ENCODE measurements at places on chromosomes 3 and 15.
A peak's percentile ranks its signal among the peaks of the same experiment; 100 is the strongest.

GRCh38 chr15:75733761-75734651, 21.4 kb upstream of the CSPG4 start:
- no peak for DNase-seq

- DNase-seq, result no peak
These were observed 37.6 kb upstream of the SFMBT1 start for GRCh38 chr3:53083521-53083920.

DNA sequence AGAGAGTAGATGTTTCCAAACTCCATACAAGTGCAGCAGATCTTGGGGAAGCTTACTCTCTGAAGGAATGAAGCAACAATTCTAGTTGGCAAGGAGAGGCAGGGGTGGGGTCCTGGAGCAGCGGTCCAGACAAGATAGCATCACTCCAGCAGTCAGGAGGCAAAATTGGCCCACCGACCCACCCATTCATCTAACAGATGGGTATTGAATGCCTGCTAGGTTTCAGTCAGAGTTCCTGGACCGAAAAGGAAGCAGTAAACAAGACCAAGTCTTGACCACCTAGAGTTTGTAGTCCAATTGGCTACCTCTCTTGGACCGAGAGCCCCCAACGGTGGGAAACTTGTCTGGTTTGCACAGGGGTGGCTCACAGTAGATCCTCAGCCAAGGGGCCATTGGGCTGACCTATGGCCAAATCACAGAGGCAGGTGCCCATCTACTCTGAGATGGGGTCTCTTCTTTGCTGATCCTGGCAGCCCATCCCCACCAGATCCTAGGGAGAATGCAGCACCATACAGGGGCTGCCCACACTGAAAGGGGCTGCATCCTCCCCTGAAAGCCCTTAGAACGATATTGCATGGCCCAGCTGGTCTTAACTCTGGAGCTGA, 74.3 kb downstream of the CORO2B start:
- no peak for DNase-seq

GRCh38 chr3:60010781-60011180, 961.0 kb upstream of the CFAP20DC start:
- no peak for DNase-seq

- DNase-seq, result no peak
These were observed 64.2 kb upstream of the TIMP4 start for GRCh38 chr3:12222775-12223485.

GRCh38 chr3:177460047-177460446, 262.8 kb upstream of the TBL1XR1 start:
- no peak for DNase-seq

DNA sequence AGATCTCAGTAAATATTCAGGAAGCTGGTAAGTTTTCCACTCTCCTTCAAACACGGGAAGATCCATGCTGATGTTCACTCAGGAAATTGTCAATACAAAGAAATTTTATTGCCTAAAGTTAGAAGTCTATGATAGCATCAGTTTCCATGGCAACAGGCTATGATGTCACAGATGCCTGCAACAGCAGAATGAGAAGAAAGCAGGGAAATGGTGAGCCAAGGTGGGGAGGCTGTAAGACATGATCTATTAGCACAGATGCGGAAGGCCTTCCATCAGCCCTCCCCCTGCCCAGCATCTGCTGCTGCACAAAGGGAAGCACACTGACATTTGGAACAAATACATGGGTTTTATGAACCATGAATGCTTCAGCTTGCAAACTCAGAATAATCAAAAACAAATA, 28.6 kb downstream of the EPHB1 start:
- DNase-seq, result peak; percentile 40

- peak; percentile 9 for DNase-seq
These were observed 98.9 kb upstream of the CHL1 start for GRCh38 chr3:97417-98258.

DNA sequence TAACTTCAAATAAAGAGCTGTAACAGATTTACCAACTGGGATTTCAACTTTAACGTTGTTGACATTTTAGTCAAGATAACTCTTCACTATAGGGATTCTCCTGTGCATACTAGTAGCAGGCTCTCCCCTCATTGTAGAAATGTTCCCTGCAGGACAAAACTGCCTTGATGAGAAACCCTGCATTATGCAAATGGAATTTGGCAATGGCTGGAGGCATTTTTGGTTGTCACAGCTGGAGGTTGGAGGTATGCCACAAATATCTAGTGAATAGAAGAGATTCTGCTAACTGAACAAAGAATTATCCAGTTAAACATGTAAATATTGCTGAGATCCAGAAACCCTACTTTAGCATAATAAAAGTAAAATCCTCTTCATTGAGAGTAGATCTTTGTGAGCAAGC, 928.8 kb upstream of the ALCAM start:
- peak; percentile 4 for DNase-seq

DNA sequence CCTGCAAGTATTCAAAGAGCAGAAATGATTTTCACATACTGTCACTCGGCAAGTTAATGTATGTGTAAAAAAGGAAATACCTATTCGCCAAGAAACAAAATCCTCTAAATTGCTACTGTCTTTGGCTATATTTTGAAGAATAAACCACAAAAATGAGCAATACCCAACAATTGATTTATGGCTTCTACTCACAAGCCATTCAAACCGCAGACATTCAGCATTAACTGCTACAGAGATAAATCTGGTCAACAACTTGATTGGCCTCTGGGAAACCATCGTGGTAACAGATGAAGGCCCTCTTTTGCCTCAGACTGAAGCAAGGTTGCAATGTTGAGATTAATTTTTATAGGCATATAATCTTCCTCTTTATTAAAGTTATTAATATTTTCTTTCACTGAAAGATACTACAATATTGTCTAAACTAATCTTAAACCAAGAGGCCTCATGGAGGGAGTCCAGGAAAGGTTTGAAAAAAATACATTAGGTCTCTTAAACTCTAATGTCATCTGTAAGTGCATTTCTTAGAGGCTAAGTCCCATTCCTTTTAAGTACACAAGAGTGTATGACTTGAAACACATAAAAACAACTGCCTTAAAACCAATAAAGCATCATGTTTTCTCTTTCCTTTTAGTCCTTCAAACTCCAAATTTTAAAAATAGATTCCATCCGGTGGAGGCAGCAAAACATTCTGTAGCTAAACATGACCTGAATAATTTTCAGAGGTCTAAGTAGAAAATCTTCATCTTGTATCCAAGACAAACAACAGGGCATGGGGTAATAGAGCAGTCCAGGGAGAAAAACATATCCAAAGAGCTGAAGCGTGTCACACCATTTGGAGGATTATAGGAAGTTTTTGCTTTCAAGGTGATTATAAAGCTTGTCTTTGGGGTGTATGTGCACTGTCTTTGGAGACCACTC, 162.4 kb upstream of the TGFBR2 start:
- DNase-seq, result no peak

DNA sequence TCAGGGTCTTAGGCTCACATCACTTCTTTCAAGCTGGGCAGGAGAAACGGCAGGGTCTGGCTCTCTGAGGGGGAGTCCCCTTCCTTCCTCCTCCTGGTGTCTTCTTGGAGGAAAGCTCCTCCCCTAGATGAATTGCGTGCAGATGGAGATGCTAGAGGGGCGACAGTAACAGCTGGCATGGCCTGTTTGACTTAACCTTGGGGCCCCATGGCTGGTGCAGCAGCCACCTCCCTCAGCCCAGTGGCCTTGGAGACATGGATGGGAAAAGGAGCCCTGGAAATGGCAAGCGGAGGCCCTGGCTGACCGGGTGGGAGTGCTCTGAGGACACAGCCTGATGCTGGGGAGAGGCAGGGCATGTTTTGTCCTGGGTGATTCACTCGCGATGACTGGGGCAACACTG, 20.2 kb downstream of the PAK6 start:
- DNase-seq, result no peak

DNA sequence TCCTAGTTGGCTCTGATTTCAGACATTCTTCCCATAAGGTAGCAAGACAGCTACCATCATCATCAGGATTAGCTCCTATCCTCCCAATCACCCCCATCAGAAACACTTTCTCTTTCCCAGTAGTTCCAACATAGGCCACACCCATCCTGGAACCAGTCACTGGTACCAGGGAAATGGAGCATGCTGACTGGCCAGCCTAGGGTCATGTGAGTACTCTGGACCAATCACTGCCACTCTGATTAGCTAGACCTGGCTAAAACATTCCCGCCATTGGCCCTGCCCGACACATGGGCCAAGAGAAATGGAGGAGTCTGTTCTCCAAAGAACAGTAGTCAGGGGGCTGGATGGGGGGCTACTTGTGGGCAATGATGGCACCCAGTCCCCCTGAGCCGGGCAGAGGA, 12.4 kb downstream of the EFCC1 start:
- no peak for DNase-seq

DNA sequence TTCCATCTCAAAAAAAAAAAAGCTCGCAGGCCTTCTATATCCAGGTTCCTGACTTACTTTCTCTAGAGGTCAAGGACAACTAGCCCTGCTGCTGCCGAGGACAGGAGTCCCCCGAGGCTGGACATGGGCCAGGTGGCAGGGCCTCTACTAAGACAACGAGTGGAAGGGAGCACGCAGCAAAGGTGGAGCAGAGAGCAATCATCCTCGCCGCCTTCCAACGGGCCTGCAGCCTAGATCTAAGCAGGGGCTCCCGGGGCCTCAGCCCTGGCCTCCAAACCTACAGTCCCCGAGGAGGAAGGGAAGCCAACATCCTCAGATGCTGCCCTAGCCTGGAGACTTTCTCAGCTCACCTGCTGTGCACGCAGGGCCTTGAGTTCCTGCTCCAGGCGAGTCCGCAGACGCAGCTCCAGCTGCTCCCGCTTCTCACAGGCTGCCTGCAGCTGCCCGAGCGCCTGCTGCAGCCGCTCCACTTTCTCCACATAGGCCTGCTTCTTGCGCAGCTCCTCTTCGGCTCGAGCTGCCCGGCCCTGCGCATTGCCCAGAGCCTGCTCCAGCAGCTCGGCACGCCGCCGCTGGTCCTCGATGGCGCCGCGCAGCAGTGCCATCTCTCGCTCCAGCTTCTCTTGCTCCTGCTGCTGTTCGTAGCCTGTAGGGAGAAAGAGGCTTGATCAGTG, 12.9 kb downstream of the AMOTL2 start:
- DNase-seq, result no peak

DNA sequence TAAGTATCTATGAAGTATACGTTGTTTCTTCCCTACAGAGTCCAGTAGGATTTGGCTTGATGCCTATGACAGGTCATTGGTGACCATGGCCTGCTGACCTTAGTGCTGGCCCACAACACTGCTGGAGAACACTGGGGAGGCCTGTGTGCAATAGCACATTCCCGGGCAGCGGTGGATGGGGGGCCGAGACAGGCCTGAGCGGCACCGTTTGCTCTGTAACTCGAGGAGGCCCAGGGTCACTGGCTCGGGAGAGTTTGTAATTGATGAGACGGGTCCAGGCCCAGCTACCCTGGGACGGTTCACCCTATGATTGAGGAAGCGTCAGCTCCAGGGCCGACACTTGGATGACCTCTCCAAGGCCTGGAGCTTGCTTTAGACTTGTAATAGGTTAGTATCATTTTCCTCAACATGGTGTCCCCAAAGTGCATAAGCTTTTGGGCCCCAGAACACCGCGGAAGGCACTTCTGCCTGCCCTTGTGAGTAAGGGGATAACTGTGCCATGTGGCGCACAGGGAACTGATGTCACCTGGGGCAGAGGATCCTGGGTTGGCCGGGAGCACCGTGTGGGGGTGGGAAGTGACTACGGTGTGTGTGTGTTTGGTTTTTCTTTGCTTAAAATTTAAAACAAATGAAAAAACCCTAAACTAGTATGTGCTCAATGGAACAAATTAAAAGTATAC, 12.0 kb downstream of the TRPM1 start:
- no peak for DNase-seq

DNA sequence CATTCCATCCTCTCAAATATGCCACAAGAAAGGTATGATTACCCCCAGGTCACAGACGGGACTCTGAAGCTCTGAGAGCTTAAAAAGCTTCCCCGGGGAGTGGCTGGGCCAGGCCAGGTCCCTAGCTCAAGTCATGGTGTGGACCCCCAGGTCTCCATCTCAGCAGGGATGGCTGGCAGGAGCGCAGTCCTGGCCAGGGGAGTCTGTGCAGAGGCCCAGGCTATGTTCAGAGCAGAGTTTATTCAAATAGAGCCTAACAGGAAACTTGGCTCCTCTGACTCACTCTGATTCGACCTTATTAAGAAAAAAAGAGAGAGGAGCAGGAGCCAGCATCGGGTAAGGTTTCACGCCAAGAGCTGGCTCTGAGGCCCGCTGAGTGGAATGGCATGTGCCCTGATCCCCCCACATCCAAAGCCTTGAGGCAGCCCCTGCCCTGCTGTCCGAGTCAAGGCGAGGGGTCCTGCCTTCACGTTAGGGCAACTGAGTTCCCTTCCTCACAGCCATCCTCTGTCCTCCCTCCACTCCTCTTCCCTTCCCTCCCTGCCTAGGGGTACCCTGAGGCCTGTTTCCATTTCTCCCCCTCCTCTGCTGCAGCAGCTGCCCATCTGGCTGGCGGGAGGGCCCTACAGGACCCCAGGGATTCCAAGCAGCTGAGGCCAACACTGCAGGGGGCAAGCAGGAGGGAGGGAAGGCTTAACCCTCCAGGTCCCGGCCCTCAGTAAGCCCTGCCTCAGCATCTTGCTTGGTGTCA, 1.9 kb upstream of the LOXL1 start:
- peak; percentile 15 for DNase-seq

DNA sequence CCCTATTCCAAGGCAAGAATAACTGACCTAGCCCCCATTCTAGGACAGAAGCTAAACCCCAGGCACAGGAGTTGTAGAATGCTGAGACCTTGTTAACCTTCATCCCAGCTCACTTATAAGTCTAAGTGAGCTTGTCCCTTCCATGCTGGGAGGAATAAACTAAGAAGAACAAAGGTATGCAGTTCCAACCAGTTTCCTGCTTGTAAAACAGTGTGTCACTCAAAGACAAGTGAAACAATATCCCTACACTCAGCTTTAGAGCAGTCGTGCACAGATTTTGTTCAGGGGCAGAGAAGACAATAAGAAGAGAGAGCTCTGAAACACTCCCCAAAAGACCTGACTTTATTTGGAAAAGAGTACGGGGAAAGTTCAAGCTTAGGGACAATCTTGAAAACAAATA, 292.1 kb downstream of the CGGBP1 start:
- no peak for DNase-seq

DNA sequence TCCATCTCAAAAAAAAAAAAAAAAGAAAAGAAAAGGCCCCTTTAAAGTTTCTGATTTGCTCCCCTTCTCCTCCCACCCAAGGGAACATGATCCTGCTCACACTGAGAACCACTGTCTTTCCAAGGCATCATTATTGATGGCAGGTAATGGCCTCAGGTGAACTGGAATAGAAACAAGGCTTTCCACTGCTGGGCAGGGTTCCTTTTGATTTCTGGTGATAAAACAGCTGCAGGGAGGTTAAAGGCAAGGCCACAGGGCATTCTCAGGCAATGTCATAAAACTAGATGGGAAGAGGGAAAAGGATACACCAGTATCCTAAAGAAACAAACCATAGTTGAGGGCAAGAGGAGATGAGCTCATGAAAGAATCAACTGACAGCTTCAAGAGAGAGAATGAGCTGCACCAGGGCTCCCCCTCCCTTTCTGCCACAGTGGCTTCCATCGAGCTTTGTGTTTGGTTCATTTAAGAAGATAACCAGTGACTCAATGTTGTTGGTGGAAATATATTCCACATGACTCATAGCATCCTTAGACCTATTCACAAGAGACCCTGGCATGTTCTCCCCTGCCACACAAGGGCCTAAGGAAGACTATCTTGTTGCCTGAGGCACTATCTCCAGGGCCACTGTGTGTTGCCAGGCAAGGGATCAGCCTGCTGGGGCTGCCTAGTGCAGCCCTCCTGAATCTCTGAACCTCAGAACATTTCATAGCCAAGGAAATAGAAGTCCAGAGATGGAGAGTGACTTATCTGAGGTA, 86.4 kb downstream of the WDR76 start:
- no peak for DNase-seq

All from NCI-H146 (cell line).